Activated CD4-positive, alpha-beta T cell treated with anti-CD3 and anti-CD28 coated beads for 1 hour (primary cell): ENCODE measurements at places on chromosomes 11 and 22.
A peak's percentile ranks its signal among the peaks of the same experiment; 100 is the strongest.

GRCh38 chr11:81005595-81005994, 1564.8 kb upstream of the TENM4 start:
- no peak for DNase-seq

DNA sequence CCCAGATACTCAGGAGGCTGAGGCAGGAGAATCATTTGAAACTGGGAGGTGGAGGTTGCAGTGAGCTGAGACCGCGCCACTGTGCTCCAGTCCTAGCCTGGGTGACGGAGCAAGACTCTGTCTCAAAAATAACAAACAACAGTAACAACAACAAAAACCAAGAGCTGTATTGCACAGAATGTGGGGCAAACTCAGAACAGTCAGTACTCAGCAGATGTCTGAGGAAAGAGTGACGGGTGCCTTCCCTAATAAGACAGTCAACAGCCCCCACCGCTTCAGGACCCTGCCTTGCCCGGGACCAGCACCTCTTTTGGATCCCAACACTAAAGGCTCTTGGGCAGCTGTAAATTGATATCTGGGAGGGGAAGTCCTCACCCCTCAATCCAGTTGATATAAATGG, 40.3 kb downstream of the RIBC2 start:
- no peak for DNase-seq

GRCh38 chr11:128324531-128325141, 262.7 kb downstream of the ETS1 start:
- DNase-seq: peak; percentile 62

GRCh38 chr11:86301742-86302091, 323 bp upstream of the HIKESHI start:
- no peak for DNase-seq

- no peak for DNase-seq
Measured at GRCh38 chr11:116656011-116656410, 116.8 kb downstream of the BUD13 start.

DNA sequence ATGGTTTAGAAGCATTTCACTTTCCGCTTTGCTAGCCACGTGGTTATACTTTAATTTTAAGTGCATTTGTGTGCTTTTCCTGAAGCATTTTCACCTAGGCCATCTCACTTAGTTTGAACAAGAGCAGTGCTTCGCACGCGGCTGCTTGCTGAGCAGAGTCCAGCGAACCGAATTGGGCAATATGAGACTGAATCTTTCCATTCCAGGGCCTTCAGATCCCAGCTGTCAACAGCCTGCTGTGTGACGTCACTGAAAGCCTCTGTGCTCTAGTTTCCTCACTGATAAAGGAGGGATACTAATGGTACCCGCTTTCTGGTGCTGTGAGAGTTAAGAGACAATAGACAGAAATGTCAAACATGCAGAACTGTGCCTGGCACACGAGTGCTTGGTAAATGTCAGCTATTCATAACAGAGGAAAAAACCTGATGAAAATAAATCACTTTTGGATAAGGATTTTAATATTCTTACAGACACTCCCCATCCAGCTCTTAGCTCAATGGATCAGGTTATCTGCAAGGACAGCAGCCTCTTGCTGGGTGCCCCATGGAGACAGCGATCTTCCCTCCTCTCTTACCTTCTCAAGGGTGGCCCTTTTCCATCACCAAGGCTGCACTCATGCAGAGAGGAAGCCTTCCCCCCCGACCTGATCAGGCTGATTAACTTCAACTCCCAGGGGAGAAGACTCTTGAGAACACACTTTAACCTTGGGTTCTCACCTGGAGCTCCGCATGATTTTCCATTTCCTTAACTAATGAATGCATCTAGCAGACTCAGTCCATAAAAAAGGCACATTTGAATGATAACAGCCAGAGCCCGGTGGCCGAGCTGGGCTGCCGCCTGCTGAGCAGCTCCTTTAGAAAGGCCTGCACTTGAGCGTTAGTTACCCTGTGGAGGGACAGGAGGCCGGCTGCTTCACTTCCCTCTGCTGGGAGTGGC, 3.5 kb upstream of the GLB1L3 start:
- DNase-seq: no peak

- peak; percentile 43 for DNase-seq
Measured at GRCh38 chr22:17773606-17774205, 563 bp downstream of the BID start.

- DNase-seq: peak; percentile 44
Measured at GRCh38 chr11:72642884-72643522, 31.2 kb downstream of the PDE2A start.

DNA sequence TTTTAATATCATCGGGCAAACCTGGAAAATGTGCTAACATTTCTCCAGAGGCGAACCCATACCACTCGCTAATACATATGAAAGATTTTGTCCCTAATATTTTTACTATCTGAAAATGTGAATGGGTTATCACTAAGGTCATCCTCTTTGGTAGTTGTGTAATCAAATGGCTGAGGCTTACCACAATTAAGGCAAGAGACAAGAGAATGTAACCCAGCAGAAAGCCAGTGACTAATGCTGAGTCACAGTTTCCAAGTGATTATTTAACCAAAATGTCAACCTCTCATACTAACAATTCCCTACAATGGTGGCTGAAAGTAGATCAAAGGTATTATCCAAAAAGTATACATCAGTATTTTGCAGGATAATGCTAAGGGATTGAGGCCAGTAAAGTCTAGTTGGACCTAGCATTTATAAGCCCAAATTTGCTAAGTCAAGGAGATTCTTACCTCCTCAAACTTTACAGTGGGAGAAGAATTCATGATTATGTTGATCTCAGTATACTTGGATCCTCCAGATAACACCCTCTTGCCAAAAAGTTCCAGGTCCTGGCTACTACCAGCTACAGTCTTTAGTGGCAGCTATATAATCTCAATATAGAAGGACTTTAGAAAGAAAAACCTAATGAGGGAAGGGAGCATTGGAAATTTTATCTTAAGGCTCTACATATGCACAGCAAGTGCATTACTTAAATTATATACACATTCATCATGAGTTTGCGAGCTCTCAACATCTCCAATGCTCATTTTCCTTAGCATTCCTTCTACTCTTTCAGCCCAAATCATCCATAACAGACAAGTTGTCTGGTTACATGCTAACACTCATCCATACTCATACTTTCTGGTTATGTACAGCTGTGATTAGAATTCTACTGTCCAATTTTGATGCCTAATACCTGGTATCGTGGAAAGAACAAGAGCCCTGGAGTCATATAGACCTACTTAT, 25.4 kb downstream of the SIK3 start:
- no peak for DNase-seq

DNA sequence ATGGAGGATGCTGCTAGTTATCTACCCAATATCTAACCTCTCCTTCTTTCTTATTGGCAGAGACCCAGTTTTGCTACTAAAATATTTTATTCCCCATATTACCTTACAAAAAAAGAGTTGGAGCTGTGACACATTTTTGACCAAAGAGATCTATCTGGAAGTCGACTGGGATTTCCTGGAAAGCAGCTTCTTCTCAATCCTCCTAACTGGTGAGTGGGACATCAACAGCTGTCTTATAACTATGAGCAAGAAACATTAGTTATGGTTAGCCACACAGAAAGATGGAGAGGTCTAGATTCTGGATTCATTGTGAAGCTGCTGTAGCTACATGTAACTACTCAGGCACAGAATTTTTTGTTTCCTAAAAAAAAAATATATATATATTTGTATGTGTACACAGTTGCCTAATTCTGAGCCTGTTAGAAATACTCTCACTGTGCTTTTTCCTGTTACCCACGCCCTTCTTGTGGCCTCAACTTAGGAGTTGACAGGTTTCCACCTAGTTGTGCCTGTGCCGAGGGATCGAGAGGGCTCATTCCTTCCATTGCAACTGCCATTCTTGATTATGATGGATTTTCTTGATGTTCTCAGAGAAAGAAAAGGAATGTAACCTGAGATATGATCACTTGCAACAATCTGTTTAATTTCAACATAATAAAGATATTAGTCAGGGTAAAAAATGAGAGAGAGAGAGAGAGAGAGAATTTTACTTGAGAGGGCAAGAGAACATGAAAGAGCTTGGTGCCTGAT, 142.0 kb downstream of the SLC17A6 start:
- no peak for DNase-seq

DNA sequence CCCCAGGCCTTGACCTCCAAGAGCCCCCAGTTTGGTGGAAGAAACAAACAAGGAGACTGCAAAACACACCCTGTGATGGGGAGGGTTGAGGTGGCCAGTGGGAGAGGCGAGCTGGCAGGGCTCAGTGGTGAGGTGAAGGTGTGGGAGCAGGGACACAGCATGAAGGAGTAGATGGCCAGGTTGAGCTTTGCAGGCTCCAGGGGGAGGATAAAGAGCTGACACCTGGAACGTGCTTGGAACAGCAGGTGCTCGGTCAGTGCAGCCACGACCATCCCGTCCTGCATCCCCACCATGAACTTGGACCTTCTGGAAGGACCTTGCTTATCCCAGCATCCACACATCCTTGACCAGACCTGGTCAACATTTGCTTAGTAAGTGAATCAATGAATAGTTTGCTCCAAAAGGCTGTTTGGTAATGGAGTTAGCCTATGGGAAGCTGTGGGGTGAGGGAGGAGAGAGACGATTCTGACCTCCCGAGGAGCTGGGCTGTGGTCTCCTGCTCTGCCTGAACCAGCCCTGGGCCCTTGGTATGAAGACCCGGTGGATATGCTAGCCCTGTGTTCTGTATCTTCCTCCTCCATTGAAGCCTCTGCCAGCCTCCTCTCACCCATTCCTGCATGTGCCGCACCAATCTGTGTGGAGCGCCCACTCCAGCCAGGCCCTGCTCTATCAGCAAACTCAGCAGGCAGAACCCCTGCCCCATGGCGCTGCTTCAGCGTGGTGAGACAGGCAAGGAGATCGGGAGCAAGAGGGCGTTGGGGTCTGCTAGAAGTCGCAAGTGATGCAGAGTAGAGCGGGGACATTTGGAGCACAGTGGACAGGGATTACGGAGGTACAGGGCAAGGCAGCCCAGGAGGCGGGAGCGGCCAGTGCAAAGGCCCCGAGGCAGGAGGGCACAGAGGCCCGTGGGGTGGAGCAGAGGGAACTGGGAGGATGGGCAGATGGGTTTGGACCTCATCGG, 9.9 kb downstream of the LINC01488 start:
- no peak for DNase-seq

GRCh38 chr11:27718346-27718862, 18.1 kb upstream of the BDNF start:
- no peak for DNase-seq

- DNase-seq: no peak
Measured at GRCh38 chr11:101476191-101476590, 107.6 kb downstream of the TRPC6 start.

- DNase-seq: no peak
Measured at GRCh38 chr22:43488031-43488866, 76.4 kb downstream of the MPPED1 start.

DNA sequence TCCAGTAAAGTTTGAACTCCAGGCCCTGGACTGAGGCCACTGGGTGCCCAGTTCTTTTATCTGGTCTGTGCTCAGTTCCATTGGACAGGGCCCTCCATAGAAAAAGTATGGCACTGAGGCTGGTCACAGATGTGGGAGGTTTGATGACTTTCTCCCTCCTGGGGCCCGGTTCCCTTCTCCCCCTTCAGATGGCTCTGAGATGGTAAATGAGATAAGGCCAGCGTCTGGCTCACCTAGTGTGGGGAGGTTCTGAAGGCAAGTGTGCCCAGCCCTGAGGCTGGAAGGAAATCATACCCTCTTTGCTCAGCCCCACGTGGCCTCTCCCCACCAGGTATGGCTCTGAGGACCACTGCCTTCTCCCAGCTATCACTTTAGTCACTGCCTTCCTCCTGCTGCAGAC, 1.5 kb upstream of the CLDN5 start:
- DNase-seq: no peak

DNA sequence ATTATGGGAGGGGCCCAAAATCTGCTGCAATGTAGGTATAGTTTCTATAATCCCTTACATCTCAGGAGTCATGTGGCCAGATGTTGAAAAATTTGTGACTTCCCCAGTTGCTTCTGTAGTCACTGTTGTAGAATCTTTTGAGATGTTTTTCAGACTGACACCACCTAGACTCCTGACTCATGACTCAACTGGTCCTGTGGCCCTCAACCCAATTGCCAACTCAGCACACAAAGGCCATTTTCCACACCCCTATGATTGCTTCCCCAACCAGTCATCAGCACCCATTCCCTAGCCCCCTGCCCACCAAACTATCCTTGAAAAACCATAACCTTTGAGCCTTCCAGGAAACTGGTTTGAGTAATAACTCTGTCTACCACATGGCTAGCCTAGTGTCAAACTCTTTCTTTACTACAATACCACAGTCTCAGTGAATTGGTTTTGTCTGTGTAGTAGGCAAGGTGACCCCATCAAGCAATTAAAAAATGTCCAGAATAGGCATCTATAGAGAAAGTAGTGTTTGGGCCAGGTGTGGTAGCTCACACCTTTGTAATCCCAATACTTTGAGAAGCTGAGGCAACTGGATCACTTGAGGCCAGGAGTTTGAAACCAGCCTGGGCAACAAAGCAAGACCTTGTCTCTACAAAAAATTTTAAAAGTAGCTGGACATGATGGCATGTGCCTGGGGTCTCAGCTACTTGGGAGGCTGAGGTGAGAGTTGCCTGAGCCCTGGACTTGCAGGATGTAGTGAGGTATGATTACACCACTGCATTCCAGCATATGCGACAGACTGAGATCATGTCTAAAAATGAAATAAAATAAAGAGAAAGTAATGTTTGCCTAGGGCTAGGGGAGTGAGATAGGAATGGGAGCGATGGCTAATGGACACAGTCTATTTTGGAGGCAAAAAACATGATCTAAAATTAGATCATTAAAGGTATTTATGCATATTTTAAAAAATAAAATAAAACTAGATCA, 24.1 kb upstream of the FEZ1 start:
- DNase-seq: no peak
